ENCODE measurements at places on chromosomes 13 and 19.
A peak's percentile ranks its signal among the peaks of the same experiment; 100 is the strongest.

DNA sequence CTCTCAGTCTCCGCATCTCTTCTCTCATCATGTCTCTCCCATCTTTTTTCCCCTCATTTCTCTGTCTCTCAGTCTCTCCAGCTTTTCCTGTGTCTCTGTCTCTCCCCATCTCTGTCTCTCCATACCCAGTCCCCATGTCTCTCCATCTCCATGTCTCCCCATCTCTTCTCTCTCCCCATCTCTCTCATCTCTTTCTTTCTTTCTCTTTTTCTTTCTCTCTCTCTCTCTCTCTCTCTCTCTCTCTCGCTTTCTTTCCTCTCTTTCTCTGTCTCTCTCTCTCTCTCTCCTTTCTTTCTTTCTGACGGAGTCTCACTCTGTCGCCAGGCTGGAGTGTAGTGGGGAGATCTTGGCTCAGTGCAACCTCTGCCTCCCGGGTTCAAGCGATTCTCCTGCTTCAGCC lies 12.6 kb upstream of the NFIX start:
- DNase-seq = no peak

GRCh38 chr13:52832313-52832712 lies 16.1 kb downstream of the PCDH8 start:
- DNase-seq = no peak

DNA sequence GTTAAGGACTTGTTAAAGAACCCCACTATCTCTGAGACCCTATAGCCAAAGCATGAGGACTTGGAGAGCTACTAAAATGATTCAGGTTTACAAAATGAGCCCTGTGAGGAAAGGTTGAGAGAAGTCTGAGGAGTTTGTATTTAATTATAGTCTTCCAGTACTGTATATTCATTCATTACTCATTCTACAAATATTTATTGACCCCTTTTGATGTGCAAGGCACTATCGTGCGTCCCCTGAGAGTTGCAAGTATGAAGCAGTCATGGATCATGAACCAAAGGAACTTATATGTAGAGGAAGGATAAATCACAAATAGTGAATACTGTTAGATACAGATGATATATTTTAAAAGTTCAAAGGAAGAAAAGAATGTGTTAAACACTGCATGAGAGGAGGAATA lies 84.4 kb downstream of the DNAJC15 start:
- DNase-seq = no peak

DNA sequence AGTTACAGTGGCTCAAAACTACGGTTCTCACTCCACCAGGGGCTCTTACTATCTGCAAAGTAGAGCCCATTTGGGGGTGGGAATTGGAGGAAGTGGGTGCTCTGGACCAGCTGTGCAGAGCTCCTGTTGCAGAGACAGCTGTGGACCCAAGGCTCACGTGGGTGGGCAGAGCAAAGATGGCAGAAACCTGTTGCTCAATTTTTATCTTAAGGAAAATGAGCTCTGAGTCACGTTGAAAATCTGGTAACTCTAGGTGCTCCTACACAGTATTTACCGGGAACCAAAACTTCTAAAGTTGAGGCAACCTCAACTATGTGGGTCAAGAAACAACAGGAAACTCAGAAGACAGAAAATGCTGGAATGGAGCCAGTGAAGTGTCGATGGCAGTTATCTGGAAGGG lies 30.2 kb upstream of the SLC15A1 start:
- DNase-seq = no peak

- no peak for DNase-seq
Measured at GRCh38 chr13:99415014-99415650, 86.1 kb upstream of the TM9SF2 start.

- DNase-seq = no peak
Measured at GRCh38 chr13:113855012-113855921, 8.6 kb downstream of the GAS6 start.

DNA sequence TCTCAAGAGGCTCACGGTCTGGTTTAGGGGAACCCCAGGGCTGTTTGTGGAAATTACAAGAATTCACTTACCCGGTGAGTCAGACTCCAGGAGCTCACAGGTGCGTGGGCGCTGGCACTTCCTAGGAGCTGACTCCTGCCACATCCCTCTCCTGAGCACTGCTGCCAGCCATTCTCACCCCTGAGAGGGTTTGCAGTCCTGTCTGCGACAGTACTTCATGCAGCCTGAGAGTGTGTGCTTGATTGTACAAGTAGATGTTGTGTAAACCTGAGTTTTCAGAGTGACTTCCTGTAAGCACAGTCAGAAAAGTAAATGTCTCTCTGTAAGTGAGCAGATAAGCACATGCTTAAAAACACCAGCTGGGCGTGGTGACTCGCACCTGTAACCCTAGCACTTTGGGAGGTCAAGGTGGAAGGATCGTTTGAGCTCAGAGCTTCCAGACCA lies 8.1 kb downstream of the MRPL4 start:
- no peak for DNase-seq

DNA sequence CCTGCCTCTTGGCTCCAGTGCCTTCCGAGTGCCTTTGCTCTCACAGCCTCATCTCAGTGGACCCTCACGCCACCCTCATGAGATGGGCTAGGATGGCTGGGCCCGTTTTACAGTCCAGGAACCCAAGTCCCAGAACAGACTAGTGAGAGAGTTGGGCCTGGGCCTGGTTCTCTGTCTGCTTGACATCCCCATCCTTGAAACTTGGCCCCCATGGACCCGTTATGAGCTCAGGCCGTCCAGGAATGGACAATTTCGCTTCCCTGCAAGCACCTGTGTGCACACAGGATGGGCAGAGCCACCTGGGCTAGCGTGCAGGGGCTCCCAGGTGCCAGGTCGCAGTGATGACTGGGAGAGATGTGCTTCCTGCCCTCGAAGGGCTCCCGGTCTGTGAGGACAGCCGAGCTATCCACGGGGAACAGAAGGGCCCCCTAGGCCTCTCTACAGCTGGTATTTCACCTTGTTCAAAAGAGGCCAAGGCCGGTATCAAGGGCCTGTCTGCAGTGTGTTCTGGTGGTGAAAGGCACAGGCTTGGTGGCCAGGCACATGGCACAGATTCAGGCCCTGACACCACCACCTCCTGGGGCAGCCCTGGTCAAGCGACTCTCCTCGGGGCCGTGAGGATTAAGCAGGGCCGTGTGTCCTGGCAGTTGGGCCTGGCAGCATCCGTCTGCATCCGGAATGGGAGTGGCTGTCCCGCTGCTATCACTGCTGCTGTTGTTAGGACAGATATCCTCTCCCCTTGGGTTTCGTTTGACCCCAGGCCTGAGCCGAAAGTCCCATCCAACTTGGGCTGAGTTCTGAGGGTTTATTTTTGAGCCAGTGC lies 38.9 kb downstream of the CAPN12 start:
- no peak for DNase-seq

GRCh38 chr19:51441410-51442390 lies 16.6 kb downstream of the SIGLEC8 start:
- DNase-seq = no peak

DNA sequence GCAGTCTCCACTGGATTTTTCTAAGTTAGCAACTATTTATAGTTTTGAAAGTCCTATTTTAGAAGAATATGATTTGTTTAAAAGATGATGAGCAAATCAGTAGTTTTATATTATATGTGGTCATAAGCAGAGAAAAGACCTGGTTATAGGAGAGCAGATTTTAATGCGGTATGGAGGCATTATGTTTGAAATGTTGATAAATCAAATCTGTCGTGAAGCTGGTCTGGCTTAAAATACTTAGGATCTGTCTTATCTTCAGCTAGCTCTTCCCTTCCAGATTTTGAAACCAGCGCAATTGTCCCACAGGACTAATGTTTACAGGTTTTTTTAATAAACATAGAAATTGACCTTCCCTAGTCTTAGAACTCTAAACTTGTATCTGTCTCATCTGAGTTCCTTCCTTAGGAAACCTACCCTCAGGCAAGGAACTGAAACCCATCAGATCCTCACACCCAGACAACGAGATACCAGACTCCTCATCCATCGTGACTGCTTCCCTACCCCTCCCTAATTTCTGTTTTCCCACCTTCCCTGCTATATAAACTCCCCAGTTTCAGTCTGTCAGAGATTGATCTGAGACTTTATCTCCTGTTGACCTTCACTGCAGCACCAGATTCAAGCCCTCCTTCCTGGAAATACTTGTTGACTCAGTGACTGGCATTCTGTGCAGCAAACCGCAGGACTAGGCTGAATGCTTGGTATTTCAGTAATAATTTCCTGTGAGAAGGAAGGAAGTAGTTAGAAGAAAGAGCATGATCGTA lies 37.8 kb upstream of the CXCL17 start:
- DNase-seq = no peak

GRCh38 chr19:49890349-49891311 lies 6.1 kb downstream of the IL4I1 start:
- no peak for DNase-seq

GRCh38 chr13:100130092-100130491 lies 41.2 kb downstream of the PCCA start:
- no peak for DNase-seq

GRCh38 chr13:67296511-67296910 lies 66.4 kb upstream of the PCDH9 start:
- DNase-seq = no peak

DNA sequence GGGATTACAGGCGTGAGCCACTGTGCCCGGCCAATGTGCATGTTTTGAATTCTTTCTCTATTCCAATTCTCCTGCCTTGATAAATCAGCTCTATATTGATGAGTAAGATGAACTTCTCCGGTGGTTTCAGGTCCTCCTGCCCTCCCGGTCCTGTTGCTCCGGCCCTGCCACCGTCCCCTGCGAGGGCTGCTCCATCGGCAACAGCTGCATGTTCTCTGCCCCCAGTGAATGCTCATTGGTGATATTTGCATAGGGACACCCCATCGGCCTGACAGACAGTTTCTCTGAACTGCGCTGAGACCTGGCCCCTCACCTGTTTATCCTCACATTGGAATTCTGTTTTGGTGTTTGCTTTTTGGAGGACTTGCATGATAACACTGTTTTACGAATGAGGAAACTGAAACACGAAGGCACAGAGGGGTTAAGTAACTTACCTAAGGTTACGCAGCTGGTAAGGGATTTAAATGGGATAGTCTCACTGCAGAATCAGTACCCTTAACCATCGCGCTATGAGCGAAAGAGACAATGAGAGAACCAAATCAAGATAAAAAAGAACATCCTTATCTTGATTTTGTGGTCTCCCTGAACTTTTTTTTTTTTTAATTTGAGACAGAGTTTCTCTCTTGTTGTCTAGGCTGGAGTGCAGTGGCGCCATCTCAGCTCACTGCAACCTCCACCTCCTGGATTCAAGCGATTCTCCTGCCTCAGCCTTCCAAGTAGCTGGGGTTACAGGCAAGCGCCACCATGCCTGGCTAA lies 32.2 kb downstream of the ZNF557 start:
- DNase-seq = no peak

DNA sequence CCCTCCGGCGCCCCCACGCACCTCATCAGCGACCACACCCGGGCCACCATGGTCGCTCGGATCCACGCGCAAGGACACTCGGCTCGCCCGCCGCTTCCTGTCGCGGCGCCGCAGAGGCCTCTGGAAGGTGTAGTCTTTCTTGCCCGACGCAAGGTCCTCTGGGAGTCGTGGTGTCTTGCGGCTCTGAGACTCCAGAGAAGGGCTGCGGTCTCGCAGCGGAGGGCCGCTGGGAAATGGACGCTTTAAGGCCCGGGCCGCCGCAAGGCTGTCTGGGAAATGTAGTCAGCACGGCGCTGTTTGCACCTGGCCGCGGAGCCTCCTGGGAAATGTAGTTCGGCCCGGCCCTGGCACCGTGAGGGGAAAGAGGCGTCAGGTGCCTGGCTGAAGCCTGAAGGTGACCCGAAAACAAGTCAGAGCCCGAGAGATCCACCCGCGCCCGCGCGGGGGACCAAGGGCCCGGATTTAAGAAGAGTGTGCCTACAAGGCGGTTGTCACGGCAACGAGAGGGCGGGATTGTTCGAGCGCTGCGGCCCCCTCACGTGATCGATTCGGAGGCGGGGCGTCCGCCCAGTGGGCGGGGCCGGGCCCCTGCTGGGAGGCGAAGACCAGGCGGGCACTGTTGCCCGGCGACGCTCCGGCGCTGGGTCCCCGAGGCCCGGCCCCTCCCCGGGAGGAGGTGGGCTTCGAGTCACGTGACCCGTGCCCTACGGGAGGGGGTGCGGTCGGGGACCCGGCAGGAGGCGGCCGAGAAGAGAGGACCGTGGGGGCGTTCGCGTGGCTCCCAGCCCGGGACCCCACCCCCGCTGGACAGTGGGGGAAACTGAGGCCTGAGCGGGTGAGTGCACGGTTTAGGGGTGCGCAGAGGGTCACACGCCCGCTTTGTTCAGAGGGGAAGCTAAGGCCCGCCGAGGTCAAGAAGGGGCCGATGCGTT lies at the start of the genes HSD11B1L and MICOS13:
Gene HSD11B1L, plus strand, starts transcription at position 591 of the 932 bp plus-strand sequence. CDS start 3,806 bp downstream, outside the sequence.
Gene MICOS13, minus strand, starts transcription at position 80 of the 932 bp plus-strand sequence. Its CDS starts 30 bp downstream, at position 50.
- peak; percentile 96 for DNase-seq

DNA sequence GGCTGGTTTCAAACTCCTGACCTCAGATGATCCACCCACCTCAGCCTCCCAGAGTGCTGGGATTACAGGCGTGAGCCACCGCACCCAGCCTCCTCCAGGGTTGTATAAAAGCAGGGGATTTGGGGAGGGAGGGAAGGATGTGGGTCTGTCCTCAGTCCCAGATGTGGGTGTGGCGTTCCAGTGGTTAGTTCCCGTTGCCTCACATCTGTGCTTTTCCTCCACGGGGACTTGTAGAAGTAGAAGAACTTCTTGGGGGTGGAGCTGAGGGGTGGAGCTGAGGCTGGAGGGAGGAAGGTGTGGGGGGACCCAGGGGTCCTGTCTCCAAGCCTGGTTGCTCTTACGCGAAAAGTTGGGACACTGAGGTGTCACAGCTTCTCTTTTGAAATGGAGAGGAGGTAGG lies 514 bp upstream of the MCEMP1 start:
- no peak for DNase-seq

DNA sequence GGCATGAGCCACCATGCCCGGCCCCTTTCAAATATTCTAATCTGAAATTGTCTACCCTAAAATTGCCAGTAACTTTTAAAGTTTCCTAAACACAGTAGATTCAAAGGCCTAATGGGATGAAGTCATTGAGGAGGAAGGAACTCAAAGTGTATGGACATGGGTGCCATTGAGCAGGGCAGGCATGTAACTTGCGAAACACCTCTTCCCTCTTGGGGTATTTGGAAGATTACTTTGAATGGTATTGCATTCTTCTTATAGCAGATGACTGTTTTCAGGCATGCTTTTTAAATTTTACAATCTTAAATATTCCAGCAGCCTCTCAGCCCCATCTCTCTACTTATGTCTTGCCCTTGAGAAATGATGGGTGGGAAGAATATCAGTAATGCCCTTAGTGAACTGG lies 21.0 kb downstream of the TM9SF2 start:
- no peak for DNase-seq

- DNase-seq = no peak
Measured at GRCh38 chr19:8638078-8638619, 7.7 kb downstream of the NFILZ start.
